NCI-H2107 (cell line): ENCODE measurements at places on chromosomes 6 and 20.

- DNase-seq = no peak
These were observed 65.7 kb upstream of the TNFRSF21 start for GRCh38 chr6:47375426-47375825.

DNA sequence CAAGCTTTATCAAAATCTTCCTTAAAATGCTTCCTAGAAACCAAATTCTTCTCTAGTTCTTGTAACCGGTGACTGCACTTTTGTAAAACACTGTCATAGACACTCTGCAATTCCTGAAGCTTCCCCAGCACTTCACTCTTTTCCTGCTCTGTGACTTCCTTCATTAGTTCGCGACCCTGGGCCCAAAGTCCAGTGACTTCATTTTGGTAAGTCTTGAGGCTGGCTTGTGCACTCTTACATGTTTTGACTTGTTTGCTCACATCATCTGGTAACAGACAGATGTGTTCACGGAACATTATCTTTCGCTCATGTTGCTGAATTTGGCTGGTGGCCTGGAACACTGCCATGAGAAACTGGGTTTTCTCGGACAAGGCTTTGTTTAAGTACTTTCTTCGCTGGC is 306.2 kb downstream of the SYNE1 start:
- DNase-seq = no peak

DNA sequence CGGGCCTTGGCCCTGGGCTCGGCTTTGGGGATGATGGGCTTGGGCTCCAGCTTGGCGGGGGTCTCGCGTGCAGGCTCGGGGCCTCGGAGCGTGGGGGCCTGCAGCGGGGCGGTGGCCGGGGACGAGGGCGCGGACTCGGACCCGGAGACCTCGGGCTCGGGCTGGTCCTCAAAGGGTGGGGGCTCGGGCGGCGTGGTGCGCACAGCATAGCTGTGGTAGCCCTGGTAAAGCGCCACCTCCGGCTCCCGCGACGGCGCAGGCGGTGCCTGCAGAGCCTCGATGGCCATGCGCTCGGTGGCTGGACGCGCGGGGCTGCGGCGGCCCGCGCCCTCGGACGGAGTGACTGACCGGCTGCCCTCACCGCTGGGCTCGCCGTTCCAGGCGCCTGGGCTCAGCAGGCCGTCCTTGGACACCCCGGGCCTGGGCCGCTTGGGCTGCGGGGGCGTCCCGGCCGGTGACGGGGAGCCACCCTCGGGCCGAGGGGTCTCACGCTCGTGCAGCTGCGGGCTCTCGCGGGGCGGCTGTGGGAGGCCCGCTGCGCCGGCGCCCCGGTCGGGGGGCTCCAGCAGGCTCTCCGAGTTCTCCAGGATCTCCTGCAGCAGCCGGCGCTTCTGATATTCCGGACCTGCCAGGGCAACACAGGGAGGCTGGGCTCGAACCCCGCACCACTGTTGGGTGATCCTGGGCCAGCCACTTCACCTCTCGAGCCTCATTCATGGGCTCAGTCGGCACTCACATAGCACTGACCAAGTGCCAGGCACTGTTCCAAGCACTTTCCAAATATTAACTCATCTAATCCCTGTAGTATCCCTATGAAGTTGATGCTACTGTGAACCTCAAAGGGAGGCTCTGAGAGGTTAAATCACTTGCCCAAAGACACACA is 71.0 kb downstream of the JPH2 start:
- DNase-seq = no peak

GRCh38 chr6:149456311-149457021 is 28.3 kb downstream of the ZC3H12D start:
- DNase-seq = no peak
